ENCODE measurements at places on chromosomes 3 and 15. TPM values are rescaled to one million over a fixed set of nuclear protein-coding genes. Genes with fewer than 3 reads are reported as not detected.

DNA sequence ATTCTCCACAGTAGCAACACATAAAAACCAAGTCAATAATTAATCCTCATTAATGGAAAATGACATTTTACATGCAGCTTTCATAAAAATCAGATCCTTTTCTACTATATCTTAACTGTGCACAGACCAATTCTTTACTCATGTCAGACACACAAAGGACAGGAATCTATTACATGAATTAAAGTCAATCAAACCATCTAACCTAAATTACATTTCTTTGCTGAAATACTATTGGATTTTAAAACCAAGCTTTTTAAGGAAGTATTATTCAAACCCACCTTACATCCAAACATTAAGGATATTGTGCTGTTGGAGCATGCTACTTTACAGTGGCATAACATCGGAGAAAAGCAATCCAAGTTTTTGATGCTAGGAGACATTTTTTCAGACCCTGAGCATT, 72.8 kb downstream of the DLG1 start:
- DNase-seq, result no peak

GRCh38 chr3:142148044-142148791, 1.1 kb downstream of the TFDP2 start:
- no peak for DNase-seq

DNA sequence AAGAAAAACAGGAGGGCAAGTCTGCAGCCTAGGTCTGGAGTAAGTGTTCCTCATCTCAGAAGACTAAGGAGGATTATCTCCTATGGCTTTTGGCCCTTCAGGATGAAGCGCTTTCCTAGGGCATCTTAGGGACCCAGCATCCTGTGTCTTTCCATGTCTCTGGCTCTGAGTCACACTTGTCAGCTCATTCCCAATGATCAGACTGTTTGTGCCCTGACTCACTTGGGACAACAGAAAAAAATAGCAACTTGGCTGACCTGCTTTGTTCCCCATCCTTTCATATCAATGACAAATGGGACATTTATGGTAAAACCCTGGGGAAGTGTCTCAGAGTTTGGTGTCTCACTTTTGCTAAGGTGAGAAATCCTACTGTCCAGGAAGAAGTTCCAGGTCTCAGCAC, 76.2 kb upstream of the OXTR start:
- no peak for DNase-seq

DNA sequence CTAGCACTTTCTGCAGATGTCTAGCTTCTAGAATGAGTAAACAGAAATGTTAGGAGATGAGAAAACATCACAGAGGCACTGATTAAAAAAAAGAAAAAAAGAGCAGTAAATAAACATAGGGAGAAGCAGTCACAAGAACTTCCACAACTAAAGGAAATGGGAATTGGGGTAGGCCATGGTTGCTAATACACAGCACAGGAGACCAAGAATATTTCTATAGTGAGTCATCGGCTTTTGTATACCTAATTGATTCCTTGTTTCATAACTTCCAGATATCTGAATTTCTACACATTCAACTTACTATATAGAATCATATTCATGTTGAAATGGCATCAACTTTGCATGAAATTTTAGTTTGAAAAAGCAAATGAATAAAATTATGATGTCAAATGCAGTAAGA, 47.3 kb upstream of the TCF12 start:
- DNase-seq, result no peak

DNA sequence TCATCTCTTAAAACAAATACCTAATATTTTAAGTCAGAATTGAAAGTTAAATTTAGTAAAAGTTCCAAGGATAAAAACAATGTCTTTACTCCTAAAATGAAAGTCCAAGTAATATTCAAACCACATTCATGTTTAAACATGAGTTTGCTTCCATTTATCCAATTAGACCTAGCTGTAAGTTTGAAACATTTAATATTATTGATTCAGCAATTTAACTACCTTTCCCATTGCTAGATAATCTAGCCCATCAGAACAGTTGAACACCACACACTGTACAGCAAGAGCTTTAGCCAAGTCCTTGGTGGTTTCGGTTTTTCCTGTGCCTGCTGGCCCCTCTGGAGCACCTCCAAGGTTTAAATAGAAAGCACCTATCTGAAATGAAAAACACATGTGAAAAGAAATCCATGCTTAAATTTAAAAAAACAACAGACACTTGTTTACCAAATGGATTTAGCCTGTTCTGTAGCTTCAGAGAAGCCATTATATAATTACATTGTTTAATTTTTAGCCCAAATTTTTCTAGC, 97.8 kb downstream of the DNAH12 start:
- DNase-seq, result no peak

The PCOLCE2 gene
- total RNA-seq, result not detected

The RHOV gene
- 0.36 TPM for total RNA-seq

The LRTM1 gene
- not detected for total RNA-seq

The DNAH12 gene
- not detected for total RNA-seq
